ENCODE measurements at places on chromosomes 7 and 10. TPM values are rescaled to one million over a fixed set of nuclear protein-coding genes. Genes with fewer than 3 reads are reported as not detected.
A peak's percentile ranks its signal among the peaks of the same experiment; 100 is the strongest.

DNA sequence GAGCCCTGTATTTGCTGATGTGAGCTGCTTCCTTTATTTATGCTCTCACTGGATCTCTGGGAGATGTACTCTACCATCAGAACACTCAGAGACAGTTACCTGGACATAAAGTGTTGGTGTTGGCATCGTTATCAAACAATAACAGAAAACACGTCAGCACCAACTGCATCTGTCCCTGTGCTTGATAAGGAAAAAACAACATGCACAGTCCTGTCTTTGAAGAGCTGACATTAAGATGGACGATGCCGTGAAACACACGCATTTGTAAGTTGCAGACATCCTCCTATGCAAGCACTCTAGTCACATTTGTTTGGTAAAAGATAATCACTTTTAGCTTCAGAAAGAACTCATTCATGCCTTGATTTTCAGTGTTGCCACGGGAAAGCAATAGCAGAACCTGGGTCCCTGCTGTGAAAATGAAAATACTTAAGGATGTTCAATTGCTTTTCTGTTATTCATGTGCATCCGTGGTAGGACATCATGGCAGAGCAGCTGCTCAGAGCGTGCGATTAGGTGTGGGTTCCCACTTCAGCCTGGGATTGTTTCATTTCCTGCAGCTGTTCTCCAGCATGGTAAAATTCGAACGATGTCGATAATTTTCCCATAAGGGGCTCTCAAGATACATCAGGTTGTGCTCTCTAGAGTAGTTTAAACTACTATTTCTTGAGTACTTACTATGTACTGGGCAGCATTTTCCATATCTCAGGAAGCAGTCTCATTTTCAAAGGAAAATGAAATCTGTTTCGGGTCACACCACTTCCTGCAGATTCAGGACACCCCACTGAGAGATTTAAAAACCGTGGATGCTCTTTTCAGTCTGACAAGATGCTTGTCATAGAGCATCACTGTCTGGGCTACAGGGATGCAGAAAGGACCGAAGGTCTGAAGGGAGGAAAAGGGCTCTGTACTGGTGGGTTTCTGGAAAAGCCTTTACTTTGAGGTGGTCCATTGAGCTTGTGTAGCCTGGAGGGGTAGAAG lies 248.7 kb downstream of the CAMK1D start:
- no peak for DNase-seq

DNA sequence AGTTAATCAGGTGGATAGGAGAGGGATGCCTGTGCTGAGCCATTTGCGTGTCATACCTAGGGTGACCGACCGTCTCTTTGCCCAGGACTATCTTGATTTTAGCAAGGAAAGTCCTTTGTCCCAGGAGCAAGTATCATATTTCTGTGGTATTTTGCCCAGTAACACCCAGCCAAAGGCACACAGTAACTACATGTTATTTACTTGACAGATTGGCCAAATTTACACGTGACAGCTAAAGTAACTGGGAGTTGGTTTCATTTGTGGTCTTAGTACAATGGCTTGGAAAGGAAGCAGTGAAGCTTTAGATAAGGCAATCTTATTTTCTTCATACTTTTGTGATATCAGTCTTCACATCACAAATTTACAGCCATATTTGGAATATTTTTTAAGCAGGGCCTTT lies 142.1 kb downstream of the JCAD start:
- DNase-seq, result no peak

GRCh38 chr10:131982185-131982756 lies 548 bp upstream of the BNIP3 start:
- DNase-seq, result no peak

DNA sequence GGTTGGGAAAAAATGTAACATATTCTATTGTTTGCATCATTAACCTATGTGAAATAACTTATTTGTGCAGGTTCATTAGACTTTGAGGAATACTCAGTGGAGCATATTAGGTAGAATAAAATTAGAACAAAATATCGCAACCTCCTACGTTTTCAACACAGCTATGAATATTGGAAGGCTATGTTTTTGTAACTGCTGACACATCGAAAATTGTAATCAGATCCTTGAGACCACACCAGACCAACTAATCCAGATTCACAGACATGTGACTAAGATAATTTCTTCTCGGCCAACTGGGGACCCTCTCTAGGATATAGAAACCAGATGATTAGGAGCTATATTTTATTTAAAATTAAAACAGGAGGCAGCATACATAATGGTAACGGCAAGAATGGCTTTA lies 77.5 kb upstream of the VWC2 start:
- DNase-seq, result no peak

- DNase-seq, result no peak
Observed at GRCh38 chr10:6140141-6140841, 51.5 kb downstream of the RBM17 start.

DNA sequence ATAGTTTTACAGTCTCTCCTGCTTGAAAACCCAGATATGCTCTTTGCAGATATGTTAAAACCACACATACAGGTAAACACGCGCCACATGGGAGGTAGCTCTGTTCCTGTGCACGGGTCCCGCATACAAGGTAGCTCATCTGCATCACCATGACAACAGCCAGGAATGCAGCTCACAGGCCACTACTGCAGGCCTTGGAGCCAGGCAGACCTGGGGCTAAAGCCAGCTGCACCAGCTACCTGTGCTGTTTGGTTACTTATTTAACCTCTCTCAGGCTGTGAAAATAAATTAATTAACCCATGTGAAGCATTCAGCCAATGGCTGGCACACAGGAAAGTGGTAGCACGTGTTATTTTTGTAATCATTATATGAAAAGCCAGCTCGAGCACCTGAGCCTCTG lies 428.3 kb downstream of the TNS3 start:
- DNase-seq, result no peak

- DNase-seq, result no peak
Observed at GRCh38 chr10:118965645-118966044, 63.9 kb upstream of the NANOS1 start.

DNA sequence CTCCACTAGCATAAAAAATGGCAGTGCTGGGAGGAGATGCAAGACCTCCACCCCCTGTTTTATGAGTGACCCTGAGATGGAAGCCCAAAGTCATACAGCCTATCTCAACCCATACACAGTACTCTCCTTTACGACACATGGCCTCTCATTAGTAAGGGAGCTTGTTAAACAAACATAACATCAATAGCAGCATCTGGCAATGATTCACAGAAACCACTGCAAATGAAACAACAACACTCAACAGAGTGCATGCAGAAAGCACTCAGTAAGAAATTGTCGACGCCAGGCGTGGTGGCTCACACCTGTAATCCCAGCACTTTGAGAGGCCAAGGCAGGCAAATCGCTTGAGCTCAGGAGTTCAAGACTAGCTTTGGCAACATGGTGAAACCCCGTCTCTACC lies 27.5 kb upstream of the FIGNL1 start:
- no peak for DNase-seq

GRCh38 chr7:114940220-114940619 lies 18.3 kb downstream of the MDFIC start:
- DNase-seq, result no peak

CAMK2B gene
- total RNA-seq, result not detected

DNA sequence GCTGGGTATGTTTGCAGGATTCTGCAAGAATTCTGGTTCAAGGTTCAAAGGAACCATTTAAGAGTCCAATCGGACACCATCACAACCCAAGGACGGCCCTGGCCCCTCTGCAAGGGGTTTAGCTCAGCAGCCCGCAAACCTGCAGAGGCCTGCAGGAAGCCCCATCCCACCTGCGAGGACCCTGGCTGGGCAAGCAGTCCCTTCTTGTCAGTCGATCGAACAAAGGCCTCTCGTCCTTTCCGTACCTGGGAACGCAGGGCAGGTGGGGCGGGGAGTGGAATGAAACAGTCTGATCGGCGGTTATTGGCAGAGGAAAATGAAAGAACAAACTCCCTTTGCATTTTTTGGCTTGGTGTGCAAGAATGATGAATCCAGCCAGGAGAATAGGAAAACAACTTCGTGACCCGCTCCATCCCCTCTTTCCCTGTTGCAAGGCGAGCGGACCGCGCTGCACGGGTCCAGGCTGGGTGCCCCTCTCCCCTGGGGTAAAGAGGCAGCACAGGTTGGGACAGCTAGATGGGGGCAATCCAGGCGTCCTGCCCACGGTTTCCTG lies 73.7 kb downstream of the INSIG1 start:
- DNase-seq, result no peak

CDNF gene
- total RNA-seq, result not detected

- peak; percentile 78 for DNase-seq
Observed at GRCh38 chr7:96973986-96974385, 31.4 kb upstream of the DLX6 start.

- DNase-seq, result no peak
Observed at GRCh38 chr10:86815035-86815617, 58.7 kb downstream of the BMPR1A start.

- no peak for DNase-seq
Observed at GRCh38 chr10:124158592-124158991, 65.2 kb upstream of the CHST15 start.

DNA sequence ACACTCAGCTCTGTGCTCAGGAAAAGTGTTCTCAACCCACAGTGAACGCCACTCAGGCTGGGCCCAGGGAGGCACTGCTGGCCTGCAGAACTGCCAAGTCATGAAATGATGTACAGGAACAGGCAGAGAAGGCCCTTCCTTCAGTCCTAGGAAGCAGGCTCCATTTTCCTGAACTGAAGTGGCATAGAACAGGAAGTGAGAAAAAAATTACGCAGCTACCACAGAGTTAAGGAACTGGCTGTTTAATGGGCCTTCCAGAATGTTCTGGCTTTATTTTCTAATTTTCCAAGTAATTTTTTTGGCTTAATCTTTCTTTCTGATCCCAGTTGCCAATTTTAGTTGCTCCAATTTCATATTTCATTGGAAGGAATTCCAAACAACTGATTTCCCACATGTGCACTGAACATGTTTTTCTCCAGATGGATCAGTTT lies 39.3 kb downstream of the LRRC18 start:
- no peak for DNase-seq

DNA sequence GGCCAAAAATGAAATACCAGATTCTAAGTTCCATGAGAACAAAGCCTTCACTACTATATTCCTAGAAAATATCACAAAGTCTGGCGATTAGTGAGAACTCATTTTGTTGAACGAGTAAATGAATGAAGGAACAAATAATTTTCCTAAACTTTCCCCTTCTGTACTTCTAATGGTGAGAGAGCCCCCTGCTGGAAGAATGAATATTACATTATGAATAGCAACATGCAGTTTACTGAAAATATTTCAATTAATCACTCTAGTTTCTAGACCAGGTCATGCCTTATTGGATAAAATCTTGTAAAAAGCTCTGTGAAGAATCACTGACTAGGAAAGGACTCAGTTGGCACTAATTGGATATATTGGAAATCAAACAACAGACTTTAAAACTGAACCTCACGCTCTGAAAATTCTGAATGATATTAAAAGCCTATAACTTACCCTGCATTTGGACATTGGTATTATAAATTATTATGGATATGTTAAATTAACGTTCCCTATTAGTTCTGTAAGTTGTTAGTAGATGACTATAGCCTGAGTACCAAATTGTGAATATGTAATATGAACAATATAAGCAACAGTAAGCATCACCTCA lies 32.4 kb upstream of the MTPN start:
- peak; percentile 18 for DNase-seq

GRCh38 chr7:5677538-5678294 lies 103.7 kb downstream of the RNF216 start:
- peak; percentile 77 for DNase-seq

AS3MT gene
- 0.34 TPM for total RNA-seq

MYL7 gene
- not detected for total RNA-seq

Measured in Daoy (cell line).